D341Med (cell line): ENCODE measurements at places on chromosomes 16 and 17.

DNA sequence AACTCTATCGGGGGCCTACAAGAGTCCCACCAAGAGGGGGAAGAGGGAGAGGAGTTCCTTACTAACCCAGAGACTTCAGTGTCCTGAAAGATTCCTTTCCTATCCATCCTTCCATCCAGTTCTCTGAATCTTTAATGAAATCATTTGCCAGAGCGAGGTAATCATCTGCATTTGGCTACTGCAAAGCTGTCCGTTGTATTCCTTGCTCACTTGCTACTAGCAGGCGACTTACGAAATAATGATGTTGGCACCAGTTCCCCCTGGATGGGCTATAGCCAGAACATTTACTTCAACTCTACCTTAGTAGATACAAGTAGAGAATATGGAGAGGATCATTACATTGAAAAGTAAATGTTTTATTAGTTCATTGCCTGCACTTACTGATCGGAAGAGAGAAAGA is 70.0 kb downstream of the CDK12 start:
- DNase-seq, result no peak

DNA sequence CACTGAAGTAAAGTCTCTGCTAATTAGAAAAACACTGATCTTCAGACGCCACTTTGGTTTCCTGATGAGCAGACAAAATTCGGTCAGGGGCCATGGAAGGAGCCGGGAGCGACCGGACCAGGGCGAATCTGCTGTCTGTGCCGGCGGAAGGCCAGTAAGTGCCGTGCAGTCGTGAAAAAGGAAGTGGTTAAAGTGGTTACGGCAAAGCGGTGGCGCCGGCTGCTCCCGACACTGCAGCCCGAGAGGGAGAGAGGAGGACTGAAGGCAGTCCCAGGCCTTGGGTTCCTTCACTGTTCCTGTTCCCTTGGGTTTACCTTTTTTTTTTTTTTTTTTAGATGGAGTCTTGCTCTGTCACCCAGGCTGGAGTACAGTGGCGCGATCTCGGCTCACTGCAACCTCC is 17.3 kb upstream of the HEXD start:
- no peak for DNase-seq

DNA sequence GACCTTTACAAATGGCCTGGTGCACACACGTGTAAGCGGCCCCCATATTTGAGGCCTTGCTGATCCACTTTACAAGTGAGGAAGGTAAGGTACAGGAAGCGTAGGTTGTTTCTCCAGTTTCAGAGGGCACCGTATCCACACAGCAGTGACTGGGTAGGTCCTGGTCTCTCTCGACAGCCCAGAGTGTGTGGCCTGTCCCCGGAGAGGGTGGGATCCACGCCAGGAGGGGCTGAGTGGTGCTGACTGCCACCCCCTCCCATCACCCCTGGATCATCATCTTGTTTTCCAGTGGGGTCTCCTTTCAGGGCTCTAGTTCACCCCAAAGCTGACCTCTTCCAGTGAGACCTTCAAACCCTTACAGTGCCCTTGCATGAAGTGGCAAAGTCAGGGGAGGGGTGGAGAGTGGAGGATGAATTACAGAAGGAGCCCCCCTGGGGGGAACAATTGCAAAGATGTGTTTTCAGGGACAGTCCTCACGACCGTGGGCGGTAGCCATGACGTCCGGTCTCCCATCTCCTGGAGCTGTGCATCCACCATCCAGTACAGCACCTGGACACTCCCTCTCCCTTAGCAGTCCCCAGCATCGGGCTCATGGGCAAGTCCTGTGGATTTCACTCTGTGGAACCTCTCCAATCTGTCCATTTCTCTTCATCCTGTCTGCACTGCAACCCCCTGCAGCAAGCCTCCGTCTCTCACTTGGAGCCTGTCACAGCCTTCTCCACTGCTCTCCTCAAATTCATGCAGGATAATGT is 4.5 kb upstream of the BANP start:
- DNase-seq, result no peak

DNA sequence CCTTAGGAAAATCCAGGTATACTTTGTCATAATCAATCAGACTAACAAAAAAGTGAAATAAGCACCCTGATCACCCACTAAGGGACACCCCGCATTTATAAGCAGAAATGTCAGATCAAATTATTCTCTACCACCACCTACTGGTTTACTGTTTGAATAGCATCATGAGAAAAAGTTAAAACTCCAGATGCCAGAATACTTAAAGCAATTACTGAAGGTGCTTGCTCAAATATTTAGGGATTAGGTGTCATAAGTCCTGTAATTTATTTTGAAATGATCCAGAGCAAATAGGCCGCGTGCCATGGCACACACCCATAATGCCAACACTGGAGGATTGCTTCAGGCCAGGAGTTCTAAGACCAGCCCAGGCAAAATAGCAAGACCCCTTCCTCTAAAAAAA is 2.3 kb downstream of the TOP2A start:
- peak; percentile 62 for DNase-seq

GRCh38 chr17:64063088-64063487 is 42.7 kb upstream of the ICAM2 start:
- no peak for DNase-seq

- DNase-seq, result peak; percentile 24
These were observed 2.9 kb upstream of the GSDMB start for GRCh38 chr17:39921323-39921722.

- DNase-seq, result no peak
These were observed 1.1 kb upstream of the ADGRG1 start for GRCh38 chr16:57627184-57627871.

DNA sequence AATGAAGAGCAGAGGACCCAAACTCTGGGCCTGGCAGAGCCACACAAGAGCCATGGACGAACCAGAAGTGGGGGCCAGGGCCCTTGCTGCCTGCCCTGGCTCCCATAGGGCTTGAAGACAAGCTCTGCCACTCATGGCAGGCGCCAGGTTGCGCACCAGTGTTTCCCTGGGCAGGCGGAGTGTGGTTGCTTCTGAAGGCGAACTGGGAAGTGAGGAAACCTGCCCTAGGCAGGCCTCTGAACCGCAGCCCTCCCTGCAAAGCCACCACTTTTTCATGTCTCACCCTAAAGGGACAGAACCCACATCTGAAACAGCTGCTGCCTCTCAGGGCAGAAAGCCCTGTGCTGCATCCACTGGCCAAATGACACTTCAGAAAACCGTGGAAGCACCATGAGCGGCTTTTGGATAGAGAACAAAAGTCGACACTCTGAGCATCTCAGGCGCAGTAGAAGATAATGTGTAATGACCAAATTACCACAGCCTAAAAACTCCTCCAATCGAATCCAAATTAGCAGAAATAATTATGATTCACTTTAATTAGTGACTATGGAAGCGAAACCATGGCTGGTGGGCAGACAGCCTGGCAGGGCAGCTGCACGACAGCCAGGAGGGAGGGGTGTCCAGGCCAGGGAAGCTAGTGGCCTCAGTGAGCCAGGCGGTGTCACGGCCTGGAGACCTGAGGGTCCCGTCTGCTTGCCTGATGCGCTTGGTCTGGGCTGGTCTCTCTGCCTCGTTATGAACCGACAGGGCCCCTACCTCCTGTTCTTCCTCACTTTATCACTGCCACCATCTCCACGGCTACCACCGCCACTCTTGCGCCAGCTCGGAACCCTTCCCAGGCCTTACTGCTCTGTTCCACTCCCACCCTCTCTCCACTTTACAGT is 59.1 kb downstream of the PRMT7 start:
- DNase-seq, result no peak
